ENCODE measurements at places on chromosomes 16 and 17.
A peak's percentile ranks its signal among the peaks of the same experiment; 100 is the strongest.

GRCh38 chr16:57151369-57151768, 34.5 kb downstream of the PSME3IP1 start:
- no peak for DNase-seq

DNA sequence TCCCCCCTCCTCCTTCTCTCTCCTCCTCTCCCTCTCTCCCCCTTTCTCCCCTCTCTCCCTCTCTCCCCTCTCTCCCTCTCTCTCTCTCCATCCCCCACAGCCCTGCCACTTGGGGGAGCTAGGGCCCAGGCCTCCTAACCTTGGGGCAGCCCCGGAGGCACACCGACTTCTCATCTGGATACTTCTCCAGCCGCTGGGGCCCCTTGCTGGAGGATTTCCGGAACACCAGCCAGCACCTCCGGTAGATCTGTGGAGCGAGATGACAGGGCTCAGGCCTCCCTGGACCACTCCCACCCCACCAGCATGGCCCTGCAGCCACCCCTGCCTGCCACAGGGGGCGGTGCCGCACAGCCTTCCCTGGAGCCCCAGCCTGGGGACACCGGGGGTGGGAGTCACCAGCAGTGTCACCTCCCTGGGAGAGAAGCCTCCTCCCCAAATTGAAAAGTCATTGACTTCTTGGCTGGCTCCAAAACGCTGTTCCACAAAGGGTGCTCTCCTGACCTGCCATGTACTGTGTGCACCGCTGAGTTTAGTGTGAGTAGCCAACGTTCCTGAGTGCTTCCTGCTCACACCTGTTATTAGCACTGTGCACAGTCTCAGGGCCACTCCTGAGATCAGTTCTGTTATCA, 10.5 kb downstream of the DOK4 start:
- peak; percentile 79 for DNase-seq

- peak; percentile 30 for DNase-seq
These were observed 107.0 kb downstream of the PLCG2 start for GRCh38 chr16:81885976-81886586.

DNA sequence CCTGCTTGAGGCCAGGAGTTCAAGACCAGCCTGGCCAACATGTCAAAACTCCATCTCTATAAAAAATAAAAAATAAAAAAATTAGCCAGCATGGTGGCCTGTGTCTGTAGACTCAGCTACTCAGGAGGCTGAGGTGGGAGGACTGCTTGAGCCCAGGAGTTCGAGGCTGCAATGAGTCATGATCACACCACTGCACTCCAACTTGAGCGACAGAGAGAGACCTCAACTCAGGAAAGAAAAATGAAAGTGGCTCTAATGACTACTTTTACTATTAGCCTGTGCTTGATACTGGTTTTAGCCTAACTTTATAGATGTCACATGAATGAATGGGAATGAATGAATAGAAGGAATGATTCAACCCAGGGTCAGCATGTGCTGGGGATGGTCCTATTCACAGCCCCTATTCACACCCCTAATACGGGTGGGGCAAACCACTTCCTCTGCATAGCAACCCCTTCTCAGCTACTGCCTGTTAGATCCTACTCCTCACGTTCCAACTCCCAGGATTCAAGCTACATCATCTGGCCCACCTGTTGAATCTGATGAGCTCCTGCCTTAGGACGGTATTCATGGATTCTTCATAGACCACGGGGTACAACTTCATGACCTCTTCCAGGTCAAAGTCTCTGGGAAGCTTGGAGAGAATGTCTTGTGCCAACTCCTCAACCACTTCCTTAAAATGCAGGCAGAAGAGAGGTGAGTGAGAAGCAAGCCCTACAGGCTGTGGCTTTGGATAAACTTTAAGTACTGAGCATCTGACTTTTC, 40.5 kb downstream of the LYRM1 start:
- DNase-seq, result no peak

DNA sequence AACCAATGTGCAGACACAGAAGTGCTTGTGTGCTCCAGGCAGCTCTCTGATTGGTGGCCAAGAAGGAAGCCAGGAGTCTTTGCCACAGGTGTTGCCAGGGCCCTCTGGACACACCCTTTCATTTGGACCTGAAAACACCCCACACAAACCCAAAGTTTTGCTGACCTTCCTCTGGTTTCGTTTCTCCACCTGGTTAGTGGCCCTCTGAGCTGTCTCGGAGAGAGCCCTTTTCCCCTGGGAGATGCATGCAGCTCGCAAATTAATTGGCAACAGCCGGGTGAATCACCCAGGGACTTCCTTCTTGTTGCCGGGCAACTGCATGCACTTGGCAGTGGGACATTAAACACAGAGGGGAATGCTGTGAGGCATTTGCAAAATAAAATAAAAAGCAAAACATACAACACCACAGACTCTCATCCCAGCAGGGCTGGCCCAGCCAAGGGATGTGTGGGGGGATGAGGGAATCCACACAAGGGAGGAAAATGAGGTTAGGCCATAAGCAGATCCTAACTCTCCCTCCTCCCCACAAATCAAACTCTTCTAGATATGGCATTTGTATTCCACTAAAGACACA, 286.6 kb downstream of the SOX9 start:
- no peak for DNase-seq

GRCh38 chr16:400061-400591, 1.6 kb upstream of the DECR2 start:
- DNase-seq, result no peak

GRCh38 chr17:73039282-73039681, 53.2 kb downstream of the SLC39A11 start:
- no peak for DNase-seq

GRCh38 chr17:79891113-79891730, 52.0 kb upstream of the CBX4 start:
- DNase-seq, result no peak

GRCh38 chr16:2675714-2676113, 6.6 kb upstream of the KCTD5 start:
- DNase-seq, result no peak

DNA sequence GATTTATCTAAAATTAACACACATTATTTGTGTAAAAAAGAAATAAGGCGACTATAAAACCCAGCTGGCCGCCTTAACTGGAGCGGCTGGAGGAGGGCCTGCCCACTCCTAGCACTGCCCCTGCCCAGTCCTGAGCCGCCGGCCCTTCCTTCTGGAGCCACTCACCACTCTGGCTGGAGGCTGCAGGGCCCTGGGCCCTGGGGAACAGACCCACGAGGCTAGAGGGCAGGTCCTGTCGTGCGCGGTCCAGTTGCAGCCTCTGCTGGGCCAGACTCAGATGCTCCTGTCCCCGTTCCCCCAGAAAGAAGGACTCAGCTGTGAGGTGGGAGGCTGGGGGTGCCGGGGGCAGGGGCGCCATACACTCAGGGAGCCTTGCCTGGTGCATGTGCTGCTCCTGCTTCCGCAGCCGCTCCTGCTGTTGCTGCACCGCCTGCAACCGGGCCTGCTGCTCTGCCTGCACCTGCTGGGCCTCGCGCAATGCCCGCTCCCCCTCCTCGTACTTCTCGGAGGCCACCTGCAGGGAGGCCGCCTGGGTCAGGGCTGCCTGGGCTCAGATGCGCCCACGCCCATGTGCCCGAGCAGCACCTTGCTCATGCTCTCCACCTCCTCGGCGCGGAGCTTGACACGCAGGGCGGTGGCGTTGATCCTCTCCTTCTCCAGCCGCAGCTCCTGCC, 9.0 kb upstream of the MRPL38 start:
- DNase-seq, result no peak

GRCh38 chr17:32882734-32883133, 5.8 kb upstream of the MYO1D start:
- DNase-seq, result no peak

Data from CD4-positive, alpha-beta T cell treated with Interleukin-17A for 1 hour (primary cell).